CD4-positive, alpha-beta T cell treated with Interleukin-17A for 1 hour (primary cell): ENCODE measurements at places on chromosomes 5 and 9.

DNA sequence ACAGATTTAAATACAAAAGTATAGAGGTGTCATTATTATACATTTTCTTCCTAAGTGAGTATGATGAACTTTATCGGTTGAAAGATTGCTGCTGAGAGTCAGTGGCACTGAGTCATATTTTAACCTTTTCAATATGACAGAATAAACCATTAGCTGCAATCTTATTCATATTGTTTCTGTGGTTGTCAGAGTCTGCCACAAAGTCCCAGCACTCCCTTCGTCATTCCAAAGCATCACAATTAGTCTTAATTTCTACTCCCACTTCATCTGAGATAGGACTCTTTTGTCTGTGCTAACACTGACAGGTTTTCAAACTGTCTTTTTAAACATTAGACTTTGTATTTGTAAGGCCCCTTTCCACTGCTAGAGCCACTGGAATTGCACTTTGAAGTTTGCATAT lies 656.9 kb downstream of the MTRR start:
- no peak for DNase-seq

GRCh38 chr9:12958708-12959107 lies 183.9 kb downstream of the LURAP1L start:
- no peak for DNase-seq

DNA sequence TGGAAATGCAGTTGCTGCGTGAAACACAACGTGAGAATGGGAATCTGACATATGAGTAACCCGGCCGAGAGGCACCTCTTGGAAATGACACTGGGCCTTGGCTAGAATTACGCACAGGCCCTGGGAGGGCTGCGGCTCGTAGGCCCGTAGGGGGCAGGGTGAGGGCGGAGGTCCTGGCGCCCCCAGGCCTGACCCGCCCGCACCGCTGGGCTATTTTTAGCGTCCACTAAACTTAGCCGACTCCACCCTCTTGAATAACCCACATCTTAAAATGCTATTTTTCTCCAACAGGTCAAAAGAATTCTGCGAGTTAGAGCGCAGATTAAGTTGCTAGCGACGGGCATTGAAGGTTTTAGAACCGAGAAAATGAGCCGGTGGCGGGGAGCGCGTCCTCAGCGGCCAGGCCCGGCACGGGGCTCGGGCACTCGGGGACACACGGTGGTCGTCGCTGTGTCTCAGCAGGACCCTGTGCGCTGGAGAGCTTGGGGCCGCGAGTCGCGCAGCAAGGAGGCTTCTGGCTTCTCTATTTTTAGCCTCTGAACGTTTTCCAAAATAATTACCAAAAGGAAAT lies 168.5 kb downstream of the AUH start:
- peak; percentile 55 for DNase-seq

GRCh38 chr5:120255214-120255613 lies 208.9 kb upstream of the PRR16 start:
- no peak for DNase-seq

GRCh38 chr5:115333164-115333563 lies 36.7 kb upstream of the CCDC112 start:
- no peak for DNase-seq

DNA sequence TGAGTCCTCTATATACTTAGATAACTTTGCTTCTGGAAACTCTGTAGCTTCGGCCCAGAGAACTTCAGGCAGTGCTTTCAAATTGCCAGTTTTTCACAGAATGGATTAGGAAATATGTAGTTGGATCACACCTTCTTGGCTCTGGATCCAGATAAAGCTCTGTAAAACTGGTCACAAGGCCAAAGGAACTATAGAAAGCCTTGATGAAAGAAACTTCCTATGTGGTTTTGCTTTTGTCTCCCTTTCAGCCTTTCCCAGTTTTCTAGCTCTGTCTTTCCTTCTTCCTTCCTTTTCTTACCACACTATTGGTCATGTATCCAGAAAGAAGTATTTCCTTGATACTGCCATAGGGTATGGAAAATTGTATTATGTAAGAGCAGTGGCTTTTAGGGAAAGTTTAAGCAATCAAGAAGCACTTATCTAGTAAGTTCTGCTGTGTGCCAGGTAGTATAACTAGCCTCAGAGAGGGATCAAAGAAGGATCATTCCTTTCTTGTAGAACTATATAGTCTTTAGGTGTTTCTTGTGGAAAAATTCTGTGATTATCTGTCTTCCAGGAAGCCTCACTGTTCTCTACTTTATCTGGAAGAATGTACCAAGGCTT lies 6.3 kb downstream of the GPR21 start:
- DNase-seq = no peak

GRCh38 chr9:121839726-121840500 lies 188.5 kb downstream of the DAB2IP start:
- DNase-seq = no peak

DNA sequence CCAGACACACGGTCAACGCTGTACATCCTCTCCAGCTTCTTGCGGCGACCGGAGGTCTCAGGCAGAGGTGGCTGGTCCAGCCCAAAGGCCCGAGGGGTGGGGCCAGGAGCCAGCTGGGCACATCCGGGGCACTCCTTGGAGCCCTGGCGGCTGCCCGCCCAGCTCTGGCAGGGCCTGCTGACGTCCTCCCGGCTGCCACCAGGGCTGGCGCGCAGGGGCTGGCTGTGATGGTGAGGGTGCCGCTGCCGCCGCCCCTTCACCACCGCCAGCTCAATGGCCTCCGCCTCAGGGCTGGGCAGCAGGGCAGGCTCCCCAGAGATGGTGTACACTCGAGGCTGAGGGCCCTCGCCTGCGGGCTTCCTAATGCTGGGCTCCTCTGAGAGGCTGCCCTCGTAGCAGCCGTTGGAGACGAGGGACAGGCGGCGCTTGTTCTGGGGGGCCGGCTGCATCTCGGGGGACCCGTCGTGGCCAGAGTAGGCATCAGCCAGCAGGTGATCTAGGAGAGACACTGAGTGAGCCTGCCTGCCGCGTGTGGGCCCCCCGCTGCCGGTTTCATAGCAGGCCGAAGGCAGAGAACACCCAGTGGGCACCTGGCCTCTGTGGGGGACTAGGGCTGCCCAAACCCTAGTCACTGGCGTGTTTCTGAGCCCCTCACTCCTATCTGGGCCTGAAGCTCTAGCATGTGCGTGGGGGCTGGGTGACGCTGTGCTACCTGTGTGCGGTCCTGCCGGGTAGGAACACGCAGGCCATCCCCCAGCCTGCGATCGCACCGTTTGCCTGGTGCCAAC lies 1.5 kb downstream of the NSMF start:
- no peak for DNase-seq

DNA sequence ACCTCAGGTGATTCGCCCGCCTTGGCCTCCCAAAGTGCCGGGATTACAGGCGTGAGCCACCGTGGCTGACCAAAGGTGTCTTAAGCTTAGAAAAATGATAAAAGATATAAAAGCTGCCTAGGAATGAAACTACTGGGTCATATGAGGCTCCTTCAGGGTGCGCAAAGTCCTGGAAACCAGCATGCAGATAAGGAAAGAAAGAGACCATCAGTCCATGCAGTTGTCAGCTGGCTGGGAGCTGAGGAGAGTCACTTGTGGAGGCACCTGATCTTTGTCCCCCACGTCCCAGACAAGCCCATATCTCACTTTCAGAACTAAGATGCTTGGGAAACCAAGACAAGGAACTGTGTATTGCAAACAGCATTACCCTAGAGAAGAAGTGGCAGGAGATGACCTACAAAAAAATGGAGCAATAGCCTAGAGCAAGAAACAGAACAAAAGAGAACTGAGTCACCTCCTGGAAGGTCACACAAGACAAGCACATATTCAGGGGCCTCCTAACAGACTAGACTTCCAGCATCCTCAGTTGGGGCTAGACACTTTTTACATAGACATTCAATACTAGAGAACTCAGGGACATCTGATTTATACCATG lies 2.8 kb upstream of the CCDC125 start:
- no peak for DNase-seq

GRCh38 chr9:69173497-69173890 lies 583 bp upstream of the TJP2 start:
- no peak for DNase-seq

DNA sequence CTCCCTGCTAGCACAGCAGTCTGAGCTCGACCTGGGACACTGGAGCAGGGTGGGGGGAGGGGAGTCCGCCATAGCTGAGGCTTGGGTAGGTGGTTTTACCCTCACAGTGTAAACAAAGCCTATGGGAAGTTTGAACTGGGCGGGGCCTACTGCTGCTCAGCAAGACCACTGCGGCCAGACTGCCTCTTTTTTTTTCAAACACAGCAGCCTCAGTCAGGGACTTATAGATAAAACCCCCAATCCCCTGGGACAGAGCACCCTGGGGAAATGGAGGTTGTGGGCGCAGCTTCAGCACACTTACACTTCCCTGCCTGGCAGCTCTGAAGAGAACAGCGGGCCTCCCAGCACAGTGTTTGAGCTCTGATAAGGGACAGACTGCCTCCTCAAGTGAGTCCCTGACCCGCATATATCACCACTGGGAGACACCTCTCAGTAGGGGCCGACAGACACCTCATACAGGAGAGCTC lies 151.1 kb upstream of the APC start:
- DNase-seq = no peak

- no peak for DNase-seq
These were observed 1063.5 kb upstream of the DMAC1 start for GRCh38 chr9:8863069-8863468.

DNA sequence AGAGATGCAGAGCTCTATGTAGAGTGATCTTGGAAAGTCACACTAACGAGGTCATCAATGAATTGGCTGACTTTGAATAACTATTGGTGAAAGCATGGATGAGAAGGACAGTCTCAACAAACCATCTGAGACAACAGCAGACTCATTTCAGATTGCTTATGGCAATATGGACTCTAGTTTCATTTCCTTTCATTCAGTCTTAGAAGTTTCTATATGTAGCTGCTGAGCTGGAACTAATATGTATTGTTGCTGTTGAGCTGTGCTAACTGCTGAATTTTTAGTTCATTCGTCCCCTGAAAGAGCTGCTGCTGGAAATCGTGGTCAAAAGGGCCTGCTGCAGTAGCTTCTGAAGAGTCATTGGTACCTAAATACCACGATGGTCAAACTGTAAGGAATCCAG lies 31.3 kb downstream of the TNFSF15 start:
- DNase-seq = no peak

- DNase-seq = no peak
These were observed 275.2 kb upstream of the PCSK5 start for GRCh38 chr9:75615284-75615683.

DNA sequence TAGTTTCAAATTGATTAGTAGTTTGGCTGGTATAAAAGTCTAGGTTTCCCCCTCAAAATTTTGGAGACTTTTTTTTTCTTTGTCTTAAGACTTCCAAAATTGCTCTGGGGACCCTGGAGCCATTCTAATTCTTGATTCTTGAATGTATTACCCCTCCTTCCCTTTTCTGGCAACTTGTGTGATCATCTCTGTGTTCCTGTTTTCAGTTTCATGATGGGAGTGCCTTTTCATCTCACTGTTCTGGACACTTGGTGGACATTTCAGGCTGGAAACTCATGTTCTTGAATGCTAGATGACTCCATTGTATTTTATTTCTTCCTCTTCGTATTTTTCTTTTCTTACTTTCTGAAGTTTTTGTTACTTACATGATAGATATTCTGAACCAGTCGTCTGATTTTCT lies 57.3 kb upstream of the LRRC70 start:
- DNase-seq = no peak

- DNase-seq = no peak
These were observed 16.7 kb upstream of the SLCO4C1 start for GRCh38 chr5:102312586-102313370.

DNA sequence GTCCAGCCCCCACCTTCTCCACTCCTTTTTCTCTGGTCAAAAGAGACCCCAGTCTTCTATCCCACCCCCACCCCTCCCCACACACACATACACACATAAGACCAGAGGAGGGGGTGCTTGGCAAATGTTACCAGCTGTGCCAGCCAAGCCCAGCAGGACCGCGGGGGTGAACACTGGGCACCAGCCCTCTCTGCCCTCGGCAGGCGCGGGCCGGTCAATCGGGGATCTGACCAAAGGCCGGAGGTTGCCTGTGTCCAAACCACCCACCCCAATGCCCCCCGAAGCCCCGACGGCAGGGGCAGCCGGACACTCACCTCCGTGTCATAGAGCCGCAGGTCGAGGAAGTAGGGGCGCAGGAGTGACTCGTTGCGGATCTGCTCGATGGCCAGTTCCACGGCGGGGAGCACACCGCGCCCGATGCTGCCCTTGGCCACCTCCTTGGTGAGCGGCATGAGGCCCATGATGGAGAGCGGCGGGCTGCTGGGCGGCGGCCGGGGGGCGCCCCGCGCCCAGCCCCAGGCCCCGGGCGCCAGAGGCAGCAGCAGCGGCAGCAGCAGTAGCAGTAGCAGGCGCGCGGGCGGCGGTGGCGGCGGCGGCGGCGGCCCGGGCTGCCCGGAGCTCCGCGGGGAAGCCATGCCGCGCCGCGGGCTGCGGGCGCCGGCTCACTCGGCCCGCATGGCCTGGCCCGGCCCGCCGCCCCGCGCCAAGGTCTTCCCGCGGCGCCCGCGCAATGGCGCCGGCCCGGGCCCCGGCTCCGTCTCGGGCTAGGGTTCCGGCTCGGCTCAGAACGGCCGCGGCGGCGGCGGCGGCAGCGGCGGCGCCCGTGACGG lies 417 bp downstream of the GABBR2 start:
- DNase-seq = no peak

GRCh38 chr5:176538989-176539384 lies 1.8 kb upstream of the RNF44 start:
- no peak for DNase-seq

GRCh38 chr9:13904746-13905145 lies 409.2 kb downstream of the NFIB start:
- DNase-seq = no peak

GRCh38 chr5:148060881-148061280 lies 2.9 kb upstream of the SPINK5 start:
- no peak for DNase-seq

DNA sequence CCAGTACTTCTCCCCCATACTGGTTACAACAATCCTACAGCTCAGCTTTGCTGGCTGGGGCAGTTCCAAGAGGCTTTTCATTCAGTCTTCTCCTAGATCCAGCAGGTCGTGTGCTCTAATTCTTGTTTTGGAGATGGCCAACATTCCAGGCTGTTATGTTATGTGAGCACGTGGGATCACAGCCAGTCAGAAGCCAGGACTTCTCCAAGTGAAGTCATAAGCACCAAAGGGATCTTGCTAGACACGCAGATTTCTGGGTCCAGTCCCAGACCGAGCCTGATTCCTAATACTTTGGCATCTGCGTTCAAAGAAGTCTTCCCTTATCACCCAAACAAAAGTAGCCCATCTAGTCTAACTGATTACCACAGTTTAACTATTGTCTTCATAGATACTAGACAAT lies 1.4 kb upstream of the LARP1 start:
- DNase-seq = no peak

GRCh38 chr5:33657804-33658440 lies 217.2 kb downstream of the TARS1 start:
- DNase-seq = no peak

DNA sequence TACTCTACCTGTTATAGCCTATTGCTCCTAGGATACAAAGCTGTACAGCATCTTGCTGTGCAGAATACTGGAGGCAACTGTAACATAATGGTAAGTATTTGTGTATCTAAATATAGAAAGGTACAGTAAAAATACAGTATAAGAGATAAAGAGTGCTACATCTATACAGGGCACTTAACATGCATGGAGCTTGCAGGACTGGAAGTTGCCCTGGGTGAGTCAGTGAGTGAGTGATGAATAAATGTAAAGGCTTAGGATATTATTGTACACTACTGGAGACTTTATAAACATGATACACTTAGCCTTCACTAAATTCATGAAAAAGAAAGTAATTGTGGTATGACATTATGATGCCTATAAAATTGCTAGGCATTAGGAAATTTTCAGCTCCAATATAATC lies 65.5 kb upstream of the OSMR start:
- no peak for DNase-seq

GRCh38 chr5:147949711-147950573 lies 43.6 kb upstream of the C5orf46 start:
- peak; percentile 8 for DNase-seq

GRCh38 chr5:116671211-116671736 lies 96.7 kb upstream of the SEMA6A start:
- no peak for DNase-seq
